ENCODE measurements at places on chromosomes 2 and 18. TPM values are rescaled to one million over a fixed set of nuclear protein-coding genes. Genes with fewer than 3 reads are reported as not detected.

The EVX2 gene
- not detected for total RNA-seq

The FBXO48 gene
- 1.2 TPM for total RNA-seq

DNA sequence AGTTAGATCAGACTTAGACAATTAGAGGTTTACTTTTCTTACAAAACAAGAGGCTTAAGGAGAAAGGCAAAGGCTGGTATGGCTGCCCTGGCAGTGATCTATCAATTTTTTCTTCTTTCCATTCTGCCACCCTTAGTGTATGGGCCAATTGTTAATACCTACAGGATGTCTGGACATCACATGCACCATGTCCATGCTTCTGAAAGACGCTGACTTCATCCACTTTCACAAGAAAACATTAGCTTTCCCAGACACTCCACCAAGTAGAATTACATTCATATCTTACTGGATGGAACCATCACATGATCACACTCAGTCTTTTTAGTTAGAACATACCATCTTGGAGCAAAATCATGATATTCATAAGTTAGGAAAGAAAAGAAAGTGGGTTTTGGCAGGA is 120.9 kb downstream of the ARHGAP28 start:
- no peak for DNase-seq

GRCh38 chr2:25323042-25323514 is 18.6 kb downstream of the DNMT3A start:
- no peak for DNase-seq

GRCh38 chr2:96318723-96319122 is 6.4 kb upstream of the ITPRIPL1 start:
- DNase-seq: no peak

- DNase-seq: no peak
Observed at GRCh38 chr2:71129902-71130151, 202 bp downstream of the MCEE start.
